ENCODE measurements at places on chromosomes 13 and 19.

- DNase-seq: no peak
These were observed 740.1 kb downstream of the UQCRFS1 start for GRCh38 chr19:28472843-28473242.

GRCh38 chr19:10748927-10749434 lies 31.1 kb downstream of the DNM2 start:
- no peak for DNase-seq

DNA sequence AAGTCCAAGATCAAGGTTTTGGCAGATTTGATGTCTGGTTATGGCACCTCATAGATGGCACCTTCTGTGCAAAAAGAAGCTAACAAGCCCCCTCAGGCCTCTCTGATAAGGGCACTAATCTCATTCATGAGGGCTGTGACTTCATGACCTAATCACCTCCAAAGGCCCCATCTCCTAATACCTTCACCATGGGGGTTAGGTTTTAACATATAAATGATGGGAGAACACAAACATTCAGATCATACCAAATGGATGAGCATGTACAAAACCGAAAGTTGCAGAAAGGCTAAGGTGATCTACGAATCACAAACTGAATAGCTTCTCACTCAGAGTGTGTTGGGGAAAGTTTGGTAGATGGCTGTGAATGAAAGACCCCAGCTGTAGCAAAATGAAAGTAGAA lies 217.4 kb downstream of the TBC1D4 start:
- DNase-seq: no peak

DNA sequence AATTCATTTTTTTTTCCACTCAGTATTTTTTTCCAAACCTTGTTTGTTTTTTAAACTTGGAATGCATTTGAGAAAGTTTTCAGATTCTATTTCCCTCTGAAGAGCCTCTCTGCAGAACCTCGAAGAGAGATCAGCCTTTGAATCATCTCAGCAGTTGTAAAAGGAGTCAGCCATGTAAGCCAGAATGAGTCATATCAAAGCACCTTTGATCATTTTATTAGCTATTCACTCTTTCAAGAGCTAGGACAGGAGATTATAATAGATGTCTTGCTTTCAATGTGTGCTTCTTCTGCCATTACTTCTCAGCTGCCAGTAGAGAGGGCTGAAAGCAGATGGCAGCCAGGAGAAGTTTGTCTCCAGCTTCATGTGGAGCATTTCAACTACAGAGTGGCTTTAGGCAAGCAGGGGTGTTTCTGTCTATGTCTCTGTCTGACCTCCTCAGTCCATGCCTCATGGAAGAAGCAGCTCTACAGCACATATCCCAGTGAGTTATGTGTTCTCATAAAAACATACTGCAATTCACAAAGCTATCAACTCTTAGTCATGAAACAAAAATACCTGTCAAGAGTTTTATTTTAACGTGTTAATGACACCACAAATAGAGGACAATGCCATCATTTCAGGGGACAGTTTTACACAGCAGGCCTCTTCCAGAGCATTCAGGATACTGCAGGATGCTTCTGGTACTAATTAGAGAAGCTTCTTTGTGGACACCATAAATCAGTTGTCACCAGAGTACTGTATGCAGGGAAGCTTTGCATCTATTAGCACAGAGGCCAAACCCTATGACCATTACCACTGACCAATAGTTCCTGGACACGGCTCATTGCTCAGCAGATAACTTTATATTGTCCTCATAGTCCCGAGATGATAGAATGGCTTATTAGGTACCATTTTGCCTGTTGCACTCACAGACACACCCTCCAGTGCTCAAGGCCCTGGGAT lies 94.3 kb downstream of the NHLRC3 start:
- DNase-seq: no peak

DNA sequence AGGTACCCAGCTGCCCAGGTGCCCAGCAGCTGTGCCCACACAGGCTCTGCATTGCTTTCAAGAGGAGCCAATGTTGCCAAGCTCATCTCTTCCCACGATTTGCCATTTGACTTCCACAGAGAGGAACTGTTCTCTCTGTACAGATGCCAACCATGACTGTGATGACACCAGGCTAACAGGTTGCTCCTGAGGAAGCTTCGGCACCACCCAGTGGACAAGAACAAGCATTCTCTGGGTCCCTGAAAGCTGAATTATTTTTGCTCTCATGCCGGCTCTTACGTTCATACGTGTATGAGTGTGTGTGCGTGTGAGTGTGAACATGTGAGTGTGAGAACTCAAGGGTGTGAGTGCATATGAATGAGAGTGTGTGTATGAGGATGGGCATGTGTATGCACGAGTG lies 535.2 kb downstream of the LIG4 start:
- DNase-seq: no peak

- no peak for DNase-seq
These were observed 3.3 kb downstream of the KHSRP start for GRCh38 chr19:6421075-6422014.

DNA sequence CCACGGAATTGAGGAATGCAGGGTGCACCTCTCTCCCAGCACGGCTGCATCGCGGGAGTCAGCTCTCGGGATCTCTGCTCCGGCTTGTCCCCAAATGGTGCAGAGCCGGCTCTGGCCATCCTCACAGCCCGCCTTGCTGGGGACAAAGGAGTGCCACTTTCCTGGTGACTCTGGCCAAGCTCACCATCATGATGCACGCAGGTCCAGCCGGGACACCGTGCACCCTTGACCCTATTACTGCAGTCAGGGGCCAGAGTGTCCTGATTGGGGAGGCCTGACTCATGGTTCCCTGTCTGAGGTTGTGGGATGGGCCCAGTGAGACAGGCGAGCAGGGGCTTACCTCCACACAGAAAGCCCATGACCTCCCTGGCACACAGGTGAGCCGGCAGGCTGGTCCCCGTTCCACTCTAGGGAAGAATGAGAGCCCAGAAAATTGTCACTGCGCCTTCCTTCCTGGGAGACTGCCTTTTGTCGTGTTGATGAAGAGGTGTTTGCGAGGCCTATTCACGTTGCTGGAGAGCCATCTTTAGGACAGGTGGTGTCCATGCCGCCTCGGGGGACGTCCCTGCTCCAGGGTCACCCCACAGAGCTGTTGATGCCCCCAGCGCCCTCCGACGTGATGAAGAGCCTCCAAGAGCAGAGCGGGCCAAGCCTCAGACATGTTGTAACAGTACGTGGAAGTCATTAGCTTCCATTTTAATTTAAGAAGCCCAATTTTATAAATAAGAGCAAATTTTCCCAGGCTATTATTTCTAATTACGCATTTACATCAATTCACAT lies 18.5 kb upstream of the VSTM2B start:
- no peak for DNase-seq

GRCh38 chr13:84400706-84401105 lies 518.4 kb upstream of the SLITRK1 start:
- no peak for DNase-seq

- no peak for DNase-seq
These were observed 567 bp downstream of the EFNB2 start for GRCh38 chr13:106534639-106535551.

- DNase-seq: no peak
These were observed 7.0 kb downstream of the C2CD4C start for GRCh38 chr19:401866-402511.

DNA sequence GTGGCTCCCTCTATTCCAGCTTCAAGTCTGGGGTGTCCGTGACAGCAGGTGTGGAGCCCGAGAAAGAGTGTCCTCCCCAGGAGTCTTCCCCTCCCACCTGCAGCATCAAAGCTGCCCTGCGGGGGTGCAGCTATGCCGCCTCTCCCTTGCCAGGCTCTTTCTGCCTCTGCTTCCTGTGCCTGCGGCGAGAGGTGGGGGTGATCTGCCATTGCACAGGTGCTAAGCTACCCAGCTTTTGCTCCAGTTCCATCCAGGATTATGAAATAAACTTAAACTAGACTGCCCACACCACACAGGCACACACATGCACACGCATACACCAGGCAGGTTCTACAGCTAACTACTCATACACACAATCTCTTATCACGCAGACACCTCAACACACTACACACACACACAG lies 104.7 kb upstream of the CLDN10 start:
- DNase-seq: no peak

DNA sequence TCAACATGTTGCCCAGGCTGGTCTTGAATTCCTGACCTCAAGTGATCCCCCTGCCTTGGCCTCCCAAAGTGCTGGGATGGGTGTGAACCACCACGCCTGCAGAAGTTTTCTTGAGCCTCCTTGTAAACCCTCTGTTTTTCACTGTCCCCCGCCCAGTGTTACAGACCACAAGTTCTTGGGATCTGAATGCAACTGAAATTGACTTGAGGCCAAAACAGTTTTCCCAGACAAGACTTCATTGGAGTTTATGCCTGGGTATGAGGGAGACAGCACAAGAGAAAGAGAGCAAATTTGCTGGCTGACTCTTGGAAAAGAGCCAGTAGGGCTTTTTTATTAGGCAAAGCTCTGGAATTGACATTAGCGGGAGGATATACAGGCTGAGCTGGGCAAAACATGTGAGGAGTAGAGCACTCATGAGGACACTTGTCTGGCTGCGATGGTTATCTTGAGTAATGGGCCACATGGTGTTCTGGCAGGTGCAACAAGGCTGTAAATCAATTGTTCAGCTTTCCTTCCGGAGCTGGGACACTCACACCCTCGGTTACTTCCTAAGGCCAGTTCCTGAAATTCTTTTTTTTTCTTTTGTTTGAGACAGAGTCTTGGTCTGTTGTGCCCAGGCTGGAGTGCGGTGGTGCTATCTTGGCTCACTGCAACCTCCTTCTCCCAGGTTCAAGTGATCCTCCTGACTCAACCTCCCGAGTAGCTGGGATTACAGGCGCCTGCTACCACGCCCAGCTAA lies 12.7 kb upstream of the HNRNPL start:
- no peak for DNase-seq

DNA sequence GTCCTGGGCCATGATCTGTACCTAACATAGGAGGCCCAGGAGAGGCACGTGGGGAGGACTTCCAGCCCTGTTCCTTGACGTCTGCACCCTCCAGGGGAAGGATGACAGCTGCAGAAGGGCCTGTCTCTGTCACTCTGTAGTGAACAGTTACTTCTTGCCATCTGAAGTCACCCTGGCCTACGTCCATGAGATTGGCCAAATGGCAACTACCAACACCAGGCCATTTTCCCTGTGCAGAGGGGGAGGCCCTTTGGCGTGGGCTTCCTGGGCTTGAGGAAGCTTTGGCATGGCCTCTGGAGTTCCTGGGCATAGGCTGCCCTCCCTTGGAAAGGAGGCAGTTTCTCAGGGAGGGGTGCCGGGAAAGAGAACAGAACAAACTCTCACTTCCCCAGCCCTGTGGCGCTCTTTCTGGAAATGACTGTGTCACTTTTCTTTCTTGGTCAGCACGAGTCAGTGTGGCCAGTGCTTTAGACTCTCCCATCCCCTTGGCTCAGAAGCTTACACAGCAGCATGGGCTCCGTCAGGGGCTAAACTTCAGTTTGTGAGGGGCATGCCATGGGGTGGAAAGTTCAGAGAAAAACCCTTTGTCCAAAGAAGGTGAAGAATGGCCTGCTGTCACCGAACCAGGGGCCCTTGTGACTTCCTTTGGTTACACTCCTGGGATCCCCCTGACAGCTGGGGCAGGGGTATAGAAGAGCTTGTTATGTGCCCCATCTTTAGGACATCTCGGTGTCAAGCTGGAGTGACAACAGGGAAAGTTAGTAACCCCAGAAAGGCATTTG lies 5.3 kb downstream of the CARM1 start:
- no peak for DNase-seq

GRCh38 chr19:39839678-39840327 lies 5.8 kb upstream of the DYRK1B start:
- DNase-seq: no peak

- DNase-seq: no peak
These were observed 1.8 kb upstream of the ANGPTL4 start for GRCh38 chr19:8361921-8362793.

DNA sequence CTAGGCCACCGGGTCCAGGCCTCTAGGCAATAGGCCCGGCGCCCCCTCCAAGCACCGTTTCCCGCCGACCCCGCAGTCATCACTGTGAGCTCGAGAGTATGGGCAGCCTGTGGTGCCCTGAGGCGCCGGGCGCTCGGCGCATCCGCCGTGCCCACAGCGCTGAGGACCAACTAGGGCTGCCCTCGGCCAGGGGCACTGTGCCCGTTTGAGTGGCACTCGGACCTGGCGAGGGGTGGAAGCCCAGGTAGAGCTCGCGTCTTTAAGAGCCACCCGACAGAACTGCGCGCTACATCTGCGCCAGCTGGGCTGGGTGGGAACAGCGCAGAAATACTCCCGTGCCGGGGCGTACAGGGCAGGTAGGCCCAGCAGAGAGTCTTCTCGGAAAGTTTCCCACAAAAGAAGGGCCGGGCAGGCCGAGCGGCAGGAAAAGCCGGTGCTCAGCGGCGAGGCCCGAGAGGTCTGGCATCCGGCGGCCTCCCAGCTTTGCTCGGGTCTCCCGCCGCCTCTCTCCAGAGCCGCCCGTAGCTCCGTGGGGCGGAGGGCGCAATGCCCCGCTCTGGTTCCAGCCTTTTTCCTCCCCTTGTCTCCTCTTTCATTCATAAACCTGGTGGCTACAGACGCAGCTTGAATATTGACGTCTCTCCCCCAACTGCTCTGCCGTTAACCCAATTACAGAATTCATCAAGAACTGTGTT lies 5.4 kb upstream of the SOX1 start:
- DNase-seq: no peak

- DNase-seq: no peak
These were observed 17.5 kb downstream of the AKT2 start for GRCh38 chr19:40267601-40267997.

DNA sequence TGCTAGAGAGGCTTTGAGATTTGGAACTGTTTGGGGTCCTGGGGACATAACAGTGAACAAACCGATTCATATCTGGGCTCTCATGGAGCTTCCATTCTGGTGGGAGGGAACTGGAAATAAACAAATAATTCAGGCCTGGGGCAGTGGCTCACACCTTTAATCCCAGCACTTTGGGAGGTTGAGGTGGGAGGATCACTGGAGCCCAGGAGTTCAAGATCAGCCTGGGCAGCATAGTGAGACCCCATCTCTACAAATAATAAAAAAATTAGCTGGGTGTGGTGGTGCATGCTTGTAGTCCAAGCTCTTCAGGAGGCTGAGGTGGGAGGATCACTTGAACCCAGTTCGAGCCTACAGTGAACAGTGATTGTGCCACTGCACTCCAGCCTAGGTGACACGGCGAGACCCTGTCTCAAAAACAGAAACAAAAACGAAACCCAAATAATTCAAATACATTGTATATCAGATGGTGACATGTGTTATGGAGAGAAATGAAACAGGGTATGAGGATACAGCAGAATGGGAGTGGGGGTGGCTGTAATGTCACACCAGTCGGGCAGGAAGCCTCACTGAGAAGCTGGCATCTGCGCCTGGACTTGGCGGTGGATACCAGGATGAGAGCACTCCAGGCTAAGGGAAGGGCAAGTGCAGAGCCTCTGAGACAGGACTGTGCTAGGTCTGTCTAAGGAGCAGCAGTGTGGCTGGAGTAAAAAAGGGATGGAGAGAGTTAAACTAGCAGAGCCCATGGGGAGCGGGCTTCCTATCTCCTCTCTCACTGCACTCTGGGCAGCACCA lies 131.1 kb upstream of the ZNF536 start:
- DNase-seq: no peak

Data from activated CD4-positive, alpha-beta T cell treated with anti-CD3 and anti-CD28 coated beads, Interleukin-2, amount 50 U/mL, for 4 hours (primary cell).